GM13977 (cell line): ENCODE measurements at places on chromosomes 1 and 21.
A peak's percentile ranks its signal among the peaks of the same experiment; 100 is the strongest.

- peak; percentile 59 for DNase-seq
Measured at GRCh38 chr1:246930830-246931548, 759 bp downstream of the AHCTF1 start.

- DNase-seq, result no peak
Measured at GRCh38 chr1:54813485-54814125, 12.5 kb upstream of the TTC22 start.

GRCh38 chr1:183831311-183831710, 26.4 kb downstream of the RGL1 start:
- no peak for DNase-seq

GRCh38 chr1:244960904-244961303, 96.6 kb upstream of the HNRNPU start:
- no peak for DNase-seq

DNA sequence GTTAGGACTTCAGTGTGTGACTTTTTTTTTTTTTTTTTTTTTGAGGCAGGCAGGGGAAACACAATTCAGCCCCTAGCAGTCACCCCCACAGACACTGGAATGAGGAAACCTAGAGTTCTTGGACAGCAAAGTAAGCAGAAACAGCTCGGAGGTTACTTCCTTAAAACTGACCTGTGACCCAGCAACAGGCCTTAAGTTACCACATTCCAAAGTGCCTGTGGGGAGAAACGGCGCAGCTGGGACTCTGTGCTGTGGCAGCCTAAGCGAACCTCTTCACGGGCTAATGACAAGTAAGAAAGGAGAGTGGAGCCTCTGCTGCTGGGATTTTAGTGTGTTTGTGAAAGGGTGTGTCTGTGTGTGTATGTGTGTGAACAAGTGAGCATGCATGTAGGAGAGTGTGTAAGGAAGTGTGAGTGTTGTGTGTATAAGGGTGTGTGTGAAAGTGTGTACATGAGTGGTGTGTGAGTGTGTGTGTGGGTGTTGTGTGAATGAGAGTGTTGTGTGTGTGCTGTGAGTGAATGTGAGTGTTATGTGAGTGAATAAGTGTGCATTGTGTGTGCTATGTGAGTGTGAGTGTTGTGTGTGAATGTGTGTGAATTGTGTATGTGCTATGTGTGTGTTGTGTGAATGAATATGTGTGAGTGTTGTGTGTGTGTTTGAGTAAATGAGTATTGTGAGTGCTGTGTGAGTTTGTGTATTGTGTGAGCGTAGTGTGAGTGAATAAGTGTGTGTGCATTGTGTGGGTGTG, 180.8 kb downstream of the BRINP2 start:
- no peak for DNase-seq

GRCh38 chr1:56958526-56958925, 7.3 kb downstream of the C8B start:
- no peak for DNase-seq
